MM.1S (cell line): ENCODE measurements at places on chromosomes 1 and 21.

GRCh38 chr1:192232817-192233417, 74.7 kb downstream of the RGS18 start:
- DNase-seq: no peak

GRCh38 chr1:217989510-217989909, 295.6 kb upstream of the RRP15 start:
- no peak for DNase-seq

GRCh38 chr1:12276225-12276624, 46.4 kb downstream of the VPS13D start:
- DNase-seq: peak; percentile 28

DNA sequence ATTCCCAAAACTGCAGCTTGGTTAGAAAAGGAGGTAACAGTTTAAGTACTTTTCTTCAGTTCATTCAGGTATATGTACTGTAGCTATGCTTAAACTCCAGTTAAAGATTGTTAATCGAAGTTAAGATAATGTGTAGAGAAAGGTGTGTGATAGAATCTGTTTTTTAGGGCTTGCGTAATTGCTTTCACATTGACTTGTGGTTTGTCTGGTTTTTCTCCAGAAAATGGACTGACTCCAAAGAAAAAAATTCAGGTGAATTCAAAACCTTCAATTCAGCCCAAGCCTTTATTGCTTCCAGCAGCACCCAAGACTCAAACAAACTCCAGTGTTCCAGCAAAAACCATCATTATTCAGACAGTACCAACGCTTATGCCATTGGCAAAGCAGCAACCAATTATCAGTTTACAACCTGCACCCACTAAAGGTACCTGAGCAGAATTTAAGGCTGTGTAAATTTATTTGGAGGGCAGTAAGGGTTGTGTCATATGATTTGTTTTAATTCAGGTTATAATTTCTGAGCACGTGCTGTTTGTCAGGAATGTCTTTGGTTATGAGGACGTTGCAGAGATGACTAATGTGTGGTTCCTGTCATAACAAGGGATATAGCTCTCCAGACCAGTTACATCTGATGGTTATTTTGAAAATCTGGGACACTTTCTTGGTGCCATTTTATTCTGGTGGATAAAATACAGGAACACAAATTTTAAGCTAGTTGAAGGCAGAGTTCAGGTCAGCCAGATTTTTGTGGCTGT, 26.0 kb downstream of the ATF6 start:
- DNase-seq: no peak

DNA sequence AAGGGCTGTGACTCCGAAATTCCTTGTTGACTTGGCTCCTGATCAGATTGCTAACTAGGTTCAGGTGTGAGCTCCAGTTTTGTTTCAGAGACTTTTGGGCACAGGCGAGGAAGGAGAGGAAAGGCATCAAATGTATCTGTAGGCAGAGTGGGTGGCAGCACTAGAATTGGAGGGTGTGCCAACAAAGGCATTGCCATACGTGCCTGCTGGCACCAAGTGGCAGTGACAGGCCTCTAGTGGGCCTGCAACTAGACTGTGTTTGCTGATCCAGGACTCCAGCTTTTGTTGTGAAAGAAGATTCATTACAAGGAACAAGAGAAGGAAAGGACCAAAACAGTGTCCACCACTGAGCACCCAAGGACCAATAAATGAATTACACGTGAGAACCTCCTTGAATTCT, 79.5 kb downstream of the TM2D1 start:
- no peak for DNase-seq

DNA sequence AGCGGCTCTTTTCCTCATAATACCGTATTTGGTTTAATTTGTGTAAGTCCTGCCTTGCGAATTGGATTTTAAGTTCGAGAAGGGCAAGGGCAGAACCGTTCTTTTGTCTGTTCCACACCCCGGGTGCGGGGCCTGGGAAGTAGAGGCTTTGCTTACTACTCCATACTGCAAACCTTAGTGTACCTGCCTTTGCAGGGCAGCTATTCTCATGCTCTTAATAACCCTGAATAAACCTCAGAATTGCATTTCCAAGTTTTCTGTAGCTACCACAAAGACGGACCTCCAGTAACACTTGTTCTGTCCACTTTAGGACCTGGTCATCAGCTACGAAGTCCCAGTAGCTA, 657 bp upstream of the HNRNPU start:
- DNase-seq: no peak

DNA sequence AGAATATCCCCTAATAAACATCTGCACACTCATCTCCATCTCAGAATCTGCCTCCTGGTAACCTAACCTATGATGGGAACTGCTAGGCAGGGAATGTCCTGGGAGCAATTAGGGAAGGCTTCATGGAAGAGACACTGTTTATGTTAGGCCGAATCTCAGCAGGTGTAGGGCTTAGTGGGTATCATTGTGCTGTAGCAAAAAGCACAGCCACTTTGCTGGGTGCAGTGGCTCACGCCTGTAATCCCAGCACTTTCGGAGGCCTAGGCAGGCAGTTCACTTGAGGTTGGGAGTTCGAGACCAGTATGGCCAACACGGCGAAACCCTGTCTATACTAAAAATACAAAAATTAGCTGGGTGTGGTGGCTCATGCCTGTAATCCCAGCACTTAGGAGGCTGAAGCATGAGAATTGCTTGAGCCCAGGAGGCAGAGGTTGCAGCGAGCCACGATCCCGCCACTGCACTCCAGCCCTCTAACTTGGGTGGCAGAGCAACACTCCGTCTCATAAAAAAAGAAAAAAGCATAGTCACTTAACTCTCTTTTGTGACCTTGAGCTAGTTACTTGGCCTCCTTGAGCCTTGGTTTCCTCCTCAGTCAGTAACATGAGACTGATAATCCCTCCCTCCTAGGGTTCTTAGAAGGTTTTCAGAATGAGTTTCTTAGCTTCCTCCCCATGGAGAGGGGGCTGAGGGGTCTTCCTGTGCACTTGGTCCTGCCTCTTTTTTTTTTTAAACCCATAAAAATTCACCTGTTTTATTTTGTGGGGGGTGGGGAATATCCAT, 3.5 kb downstream of the RAB42 start:
- no peak for DNase-seq

- DNase-seq: no peak
Measured at GRCh38 chr1:21048462-21048861, 128.2 kb downstream of the EIF4G3 start.

DNA sequence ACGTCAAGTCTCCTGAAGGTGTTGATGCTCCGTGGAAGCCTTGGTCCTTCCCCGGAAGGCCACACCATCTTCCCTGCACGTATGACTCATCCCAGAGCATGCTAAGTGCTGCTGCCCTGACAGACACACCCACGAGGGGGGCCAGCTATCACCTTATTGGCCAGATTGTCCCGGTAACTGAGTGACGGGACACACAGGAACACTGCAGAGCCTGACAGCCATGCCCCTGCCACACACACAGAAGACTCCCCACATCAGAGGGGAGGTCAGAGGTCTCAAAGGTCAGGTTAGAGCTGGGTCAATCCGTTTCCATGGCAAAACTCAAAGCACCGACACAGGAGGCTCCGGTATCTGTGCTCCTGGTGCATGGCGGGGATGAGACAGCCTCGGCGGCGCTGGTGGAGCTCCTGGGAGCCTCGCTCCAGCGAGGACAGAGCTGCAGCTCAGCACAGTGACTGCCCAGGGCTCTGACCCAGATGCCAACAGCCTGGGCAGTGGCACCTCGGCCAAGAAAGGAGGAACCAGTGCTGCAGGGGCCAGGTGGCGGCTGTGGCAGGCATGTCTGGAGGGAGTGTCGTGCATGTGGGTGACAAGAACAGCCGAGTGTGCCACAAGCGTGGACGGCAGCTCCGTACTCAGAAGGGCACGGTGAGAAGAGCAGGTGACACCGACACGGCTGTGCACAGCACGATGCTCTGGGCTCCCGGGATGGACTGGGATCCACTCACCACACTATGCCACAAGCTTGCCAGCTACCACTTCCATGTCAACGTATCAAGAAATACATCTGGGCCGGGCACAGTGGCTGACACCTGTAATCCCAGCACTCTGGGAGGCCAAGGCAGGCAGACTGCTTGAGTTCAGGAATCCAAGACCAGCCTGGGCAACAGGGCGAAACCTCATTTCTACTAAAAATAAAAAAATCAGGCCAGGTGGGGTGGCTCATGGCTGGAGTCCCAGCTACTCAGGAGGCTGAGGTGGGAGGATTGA, 14.8 kb upstream of the TMEM240 start:
- DNase-seq: no peak

DNA sequence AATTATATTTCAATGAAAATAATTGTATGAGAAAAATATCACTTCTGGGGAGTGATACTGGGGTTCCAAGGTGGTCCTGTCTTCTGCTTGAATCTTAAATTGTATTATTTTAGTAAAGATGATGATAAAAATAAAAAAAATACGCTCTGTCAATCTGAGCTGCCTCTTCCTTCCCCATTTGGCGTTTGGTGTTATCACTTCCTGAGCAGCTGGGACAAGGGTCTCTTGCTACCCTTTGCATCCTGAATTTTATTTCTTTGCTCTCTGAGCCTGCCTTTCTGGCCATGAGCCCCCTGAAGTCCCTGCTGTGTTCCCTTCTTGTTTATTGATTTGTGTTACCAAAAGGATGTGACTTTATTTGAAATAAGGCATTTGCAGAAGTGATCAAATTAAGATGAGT, 111.0 kb downstream of the KCNJ6 start:
- DNase-seq: no peak
